ENCODE measurements at places on chromosomes 13 and 19.

GRCh38 chr13:51643882-51644281 is 59.6 kb downstream of the WDFY2 start:
- no peak for DNase-seq

DNA sequence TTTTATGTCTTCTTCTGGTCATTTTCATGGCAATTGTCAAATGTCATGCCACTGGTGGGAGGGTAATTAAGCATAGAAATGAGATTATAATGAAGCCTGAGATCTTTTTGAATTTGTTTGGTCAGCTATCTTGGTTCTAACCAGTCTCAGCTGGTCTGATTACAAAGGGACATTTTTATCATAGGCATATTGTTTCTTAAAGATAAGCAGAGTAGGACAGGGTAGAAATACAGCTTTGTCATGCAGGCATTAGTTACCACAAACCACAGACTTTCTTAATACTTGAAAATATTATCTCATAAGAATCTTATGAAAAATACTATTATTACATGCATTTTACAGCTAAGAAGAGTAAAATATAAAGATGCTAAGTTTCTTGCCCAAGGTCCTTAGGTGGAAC is 1761.5 kb downstream of the PCDH9 start:
- DNase-seq, result no peak

- DNase-seq, result no peak
Observed at GRCh38 chr19:42465827-42466280, 23.1 kb upstream of the CXCL17 start.

GRCh38 chr19:16062789-16063188 is 13.5 kb upstream of the TPM4 start:
- DNase-seq, result peak; percentile 74

DNA sequence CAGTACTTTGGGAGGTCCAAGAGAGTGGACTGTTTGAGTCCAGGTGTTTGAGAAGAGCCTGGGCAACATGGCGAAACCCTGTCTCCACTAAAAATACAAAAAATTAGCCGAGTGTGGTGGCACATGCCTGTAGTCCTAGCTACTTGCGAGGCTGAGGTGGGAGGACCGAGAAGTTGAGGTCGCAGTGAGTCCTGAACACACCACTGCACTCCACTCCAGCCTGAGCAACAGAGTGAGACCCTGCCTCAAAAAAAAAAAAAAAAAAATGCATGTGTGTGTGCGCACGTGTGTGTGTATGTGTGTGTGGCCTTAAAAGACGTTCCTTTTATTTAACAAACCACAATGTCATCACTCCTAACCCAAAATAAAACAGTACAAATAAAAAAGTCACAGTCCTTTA is 62.6 kb downstream of the MAP4K1 start:
- no peak for DNase-seq

- no peak for DNase-seq
Observed at GRCh38 chr13:24145240-24145639, 15.3 kb upstream of the SPATA13 start.

GRCh38 chr13:77563111-77563510 is 27.6 kb downstream of the SCEL start:
- DNase-seq, result no peak

GRCh38 chr13:53207556-53207955 is 178.9 kb downstream of the OLFM4 start:
- DNase-seq, result no peak

DNA sequence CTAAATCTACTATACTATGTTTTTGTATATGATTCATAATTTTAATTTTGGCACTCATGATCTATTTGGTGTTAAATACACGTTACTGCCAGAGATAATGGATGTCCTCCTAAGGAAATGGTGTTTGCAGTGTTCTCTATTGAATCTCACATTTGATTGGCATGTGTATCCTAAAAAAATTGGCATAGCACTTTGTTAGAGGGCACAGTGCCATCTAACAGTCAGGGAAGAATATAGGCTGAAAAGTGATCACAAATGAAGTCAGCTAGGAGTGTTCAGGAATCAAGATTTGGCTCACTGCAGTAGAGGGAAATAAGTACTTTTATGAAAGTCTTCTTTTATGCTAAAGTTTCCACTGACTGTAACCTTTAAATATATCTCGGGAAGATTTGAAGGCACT is 624.6 kb downstream of the GPC6 start:
- no peak for DNase-seq

- no peak for DNase-seq
Observed at GRCh38 chr13:75702476-75702875, 66.3 kb downstream of the LMO7 start.

GRCh38 chr13:50529154-50529882 is 314.2 kb downstream of the DLEU7 start:
- DNase-seq, result peak; percentile 17

DNA sequence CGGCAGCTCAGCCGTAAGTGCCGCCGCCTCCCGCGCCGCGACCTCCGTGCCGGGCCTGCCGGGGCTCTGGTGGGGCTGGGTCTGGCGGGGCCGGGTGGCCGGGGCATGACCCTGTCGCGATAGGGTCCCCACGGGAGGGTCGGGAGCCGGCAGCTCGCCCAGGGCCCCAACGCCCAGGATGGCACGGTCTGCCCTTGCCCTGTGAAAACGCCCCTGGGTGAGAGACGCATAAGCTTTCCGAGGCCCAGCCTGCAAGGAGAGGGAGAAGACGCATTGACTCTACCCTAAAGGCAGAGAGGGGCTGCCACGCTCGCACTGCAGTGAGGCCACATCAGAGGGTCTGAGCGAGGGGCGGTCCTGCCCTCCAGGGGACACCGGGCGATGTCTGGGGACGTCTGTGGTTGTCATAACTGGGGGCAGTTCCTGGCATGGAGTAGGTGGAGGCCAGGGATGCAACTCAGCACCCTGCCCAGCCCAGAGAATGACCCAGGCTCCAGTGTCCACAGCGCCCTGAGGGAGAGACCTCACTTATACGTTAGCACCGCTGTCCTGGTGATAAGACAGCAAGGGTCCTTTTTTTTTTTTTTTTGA is 539 bp downstream of the ZNF554 start:
- DNase-seq, result peak; percentile 25

- no peak for DNase-seq
Observed at GRCh38 chr19:10052602-10053360, 33.3 kb upstream of the SHFL start.

DNA sequence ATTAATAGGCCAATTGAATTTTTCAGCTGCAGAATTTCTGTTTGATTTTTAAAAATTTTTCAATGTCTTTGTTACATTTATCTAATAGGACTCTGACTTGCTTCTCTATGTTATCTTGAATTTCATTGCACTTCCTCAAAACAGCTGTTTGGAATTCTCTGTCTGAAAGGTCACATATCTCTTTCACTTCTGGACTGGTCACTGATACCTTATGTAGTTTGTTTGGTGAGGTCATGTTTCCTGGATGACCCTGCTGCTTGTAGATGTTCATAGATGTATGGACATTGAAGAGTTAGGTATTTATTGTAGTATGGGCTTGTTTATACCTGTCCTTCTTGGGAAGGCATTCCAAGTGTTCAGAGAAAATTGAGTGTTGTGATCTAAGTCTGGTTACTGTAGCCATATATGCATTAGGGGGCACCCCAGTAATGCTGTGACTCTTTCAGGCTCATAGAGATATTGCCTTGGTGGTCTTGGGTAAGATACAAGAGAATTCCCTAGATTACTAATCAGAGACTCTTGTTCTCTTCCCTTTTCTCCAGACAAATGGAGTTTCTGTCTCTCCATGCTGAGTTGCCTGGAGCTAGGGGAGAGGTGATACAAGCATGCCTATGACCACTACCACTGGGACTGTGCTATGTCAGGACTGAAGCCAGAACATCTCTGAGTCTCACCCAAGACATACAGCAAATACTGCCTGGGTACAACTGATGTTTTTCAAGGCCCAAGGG is 27.8 kb downstream of the RFC3 start:
- DNase-seq, result no peak

- peak; percentile 60 for DNase-seq
Observed at GRCh38 chr13:44815623-44816022, 173.6 kb downstream of the NUFIP1 start.

- DNase-seq, result no peak
Observed at GRCh38 chr13:97726664-97727280, 226.7 kb upstream of the IPO5 start.

DNA sequence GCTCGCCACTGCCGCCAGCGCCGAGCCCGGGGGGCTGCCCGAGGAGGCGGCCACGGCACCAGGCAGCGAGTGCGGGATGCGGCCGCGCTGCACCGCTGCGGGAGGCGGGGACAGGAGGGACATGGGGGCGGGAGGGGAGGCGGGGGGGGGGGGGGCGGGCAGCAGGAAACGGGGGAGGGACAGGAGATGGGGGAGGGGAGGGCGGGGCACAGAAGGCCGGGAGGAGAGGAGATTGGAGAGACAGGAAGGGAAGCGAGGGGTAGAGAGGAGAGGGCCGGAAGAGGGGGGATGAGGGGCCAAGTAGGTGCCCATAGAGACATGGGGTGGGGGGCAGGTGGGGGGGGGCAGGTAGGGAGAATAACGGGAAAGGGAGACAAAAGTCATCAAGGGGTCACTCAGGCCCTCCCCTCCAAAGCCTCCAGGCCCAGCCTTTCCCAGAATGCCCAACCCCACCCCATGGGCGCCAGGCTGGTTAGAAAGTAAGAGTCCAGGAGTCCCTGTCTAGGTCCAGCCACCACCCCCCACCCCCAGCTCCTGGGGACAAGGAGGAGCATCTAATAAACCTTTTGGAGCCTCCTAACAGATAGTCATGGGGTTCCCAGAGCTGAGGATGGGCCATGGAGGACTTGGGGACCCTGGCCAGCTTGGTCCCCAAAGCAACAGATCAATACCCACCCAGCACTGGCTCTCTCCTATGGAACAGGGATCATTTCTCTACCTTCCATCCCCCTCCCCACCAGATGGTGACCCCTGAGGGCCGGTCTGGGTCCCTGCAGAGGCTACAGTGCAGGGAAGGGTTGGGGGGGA is 9.5 kb downstream of the NR2F6 start:
- peak; percentile 23 for DNase-seq

GRCh38 chr19:45790942-45791341 is 1.7 kb downstream of the DMWD start:
- DNase-seq, result peak; percentile 44

DNA sequence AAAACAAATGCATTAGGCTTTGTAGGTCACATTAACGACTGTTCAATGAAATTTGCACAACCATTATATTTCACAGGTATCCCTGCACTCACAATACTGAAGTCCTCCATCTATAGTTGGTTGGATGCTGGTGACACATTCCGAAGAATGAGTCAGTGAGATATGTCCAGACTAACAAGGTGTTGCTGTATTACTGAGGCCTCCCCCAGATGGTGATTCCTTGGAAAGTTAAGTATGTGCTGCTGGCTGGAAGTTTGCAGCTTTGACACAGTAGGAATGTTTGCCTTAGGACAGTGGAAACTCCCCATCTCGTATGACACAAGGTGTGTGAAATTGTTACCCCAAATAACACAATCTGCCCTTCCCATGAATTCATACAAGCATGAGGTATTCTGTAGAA is 46.6 kb downstream of the FGF14 start:
- no peak for DNase-seq

GRCh38 chr13:94006296-94006695 is 473.2 kb downstream of the DCT start:
- no peak for DNase-seq

DNA sequence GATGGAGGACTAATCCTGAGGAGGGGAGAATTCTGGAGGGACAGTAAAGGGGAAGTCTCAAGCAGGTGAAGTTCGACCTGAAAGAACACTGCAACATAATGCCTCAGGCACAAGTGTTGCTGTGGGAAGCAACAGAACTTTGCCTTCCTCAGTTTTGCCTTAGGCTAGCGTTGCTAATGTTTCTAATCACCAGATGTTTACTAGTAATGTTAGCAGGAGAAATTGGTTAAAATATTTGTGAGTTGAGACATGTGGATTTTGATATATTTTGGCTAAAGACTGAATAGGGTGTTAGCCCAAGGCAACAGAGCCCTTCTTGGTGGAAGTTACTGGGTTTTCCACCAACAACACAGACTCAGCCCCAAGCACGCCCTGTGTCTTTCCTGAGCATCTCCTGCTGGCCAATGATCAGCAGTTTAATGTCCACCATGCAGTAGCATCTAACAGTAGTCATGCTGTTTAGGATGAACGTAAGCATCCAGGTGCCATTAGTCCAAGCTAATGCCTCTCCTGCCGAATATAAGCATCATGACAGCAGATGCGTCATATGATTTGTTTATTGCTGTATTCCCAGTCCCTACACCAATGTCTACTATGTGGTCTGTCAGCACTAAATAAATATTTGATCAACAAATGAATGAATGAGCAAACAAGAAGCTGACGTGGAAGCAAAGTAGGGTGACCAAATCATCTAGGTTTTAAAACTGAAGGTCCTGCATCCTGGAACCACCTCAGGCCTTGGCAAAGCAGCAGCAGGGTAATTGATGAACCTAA is 511.9 kb upstream of the HTR2A start:
- DNase-seq, result no peak

DNA sequence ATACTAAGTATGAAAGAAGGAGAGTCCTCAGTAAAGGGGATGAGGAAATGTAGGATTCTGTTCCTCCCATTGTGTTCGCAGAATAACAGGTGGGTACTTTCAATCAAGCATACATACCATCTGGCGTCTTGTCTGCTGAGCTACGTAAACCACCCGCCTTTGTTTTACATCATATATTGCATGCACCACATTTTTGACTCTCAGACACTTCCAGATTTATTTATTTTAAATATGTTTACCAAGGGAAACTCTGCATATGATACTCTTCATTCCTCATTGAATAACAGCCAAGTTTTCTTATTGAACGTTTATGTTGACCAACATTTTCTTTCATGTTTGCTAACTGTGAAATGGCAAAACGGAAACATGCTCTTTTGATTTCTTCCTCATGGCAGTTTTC is 174.1 kb downstream of the FGF14 start:
- no peak for DNase-seq

DNA sequence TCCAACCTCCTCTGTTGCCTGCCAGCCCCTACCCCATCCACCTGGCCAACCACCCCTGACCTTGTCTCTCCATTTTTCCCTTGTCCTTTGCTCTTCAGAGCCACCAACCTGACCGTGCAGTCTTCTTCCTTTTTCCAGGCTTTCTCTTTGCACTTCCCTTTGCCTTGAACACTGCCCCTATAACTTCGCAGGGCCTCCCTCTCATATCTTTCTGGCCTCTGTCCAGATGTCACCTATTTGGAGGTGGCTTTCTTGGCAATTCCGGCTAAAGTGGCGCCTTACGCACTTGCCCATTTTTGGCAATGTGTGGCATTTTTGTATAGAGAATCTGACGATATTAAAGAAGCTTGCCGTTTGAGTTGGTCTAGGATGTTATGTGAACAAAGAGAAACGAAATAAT is 844 bp downstream of the ZNF543 start:
- DNase-seq, result no peak

Data from stimulated activated CD4-positive, alpha-beta T cell treated with anti-CD3 and anti-CD28 coated beads, Interleukin-15, amount 100 ng/mL, for 24 hours (primary cell).